ENCODE measurements at places on chromosomes 12 and 14.

DNA sequence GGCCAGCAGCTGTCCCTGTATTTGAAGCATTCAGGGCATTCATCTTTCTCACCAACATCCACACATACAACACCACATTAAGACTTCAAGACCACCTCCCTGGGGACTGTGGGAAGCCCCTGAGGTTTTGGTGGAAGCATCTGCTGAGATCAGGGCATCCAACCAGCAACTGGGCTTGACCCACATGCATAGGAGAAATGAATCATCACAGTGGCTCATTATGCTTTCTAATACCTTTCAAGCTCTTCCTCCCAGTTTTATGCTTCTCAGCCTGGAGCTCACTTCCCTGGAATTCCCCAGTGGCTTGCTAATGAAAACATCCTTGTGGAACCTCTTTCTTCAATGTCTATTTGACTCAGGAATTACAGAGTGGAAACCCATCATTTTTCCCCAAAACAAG lies 21.4 kb upstream of the CMKLR1 start:
- DNase-seq, result no peak

GRCh38 chr12:55931317-55931779 lies 386 bp downstream of the DGKA start:
- no peak for DNase-seq

DNA sequence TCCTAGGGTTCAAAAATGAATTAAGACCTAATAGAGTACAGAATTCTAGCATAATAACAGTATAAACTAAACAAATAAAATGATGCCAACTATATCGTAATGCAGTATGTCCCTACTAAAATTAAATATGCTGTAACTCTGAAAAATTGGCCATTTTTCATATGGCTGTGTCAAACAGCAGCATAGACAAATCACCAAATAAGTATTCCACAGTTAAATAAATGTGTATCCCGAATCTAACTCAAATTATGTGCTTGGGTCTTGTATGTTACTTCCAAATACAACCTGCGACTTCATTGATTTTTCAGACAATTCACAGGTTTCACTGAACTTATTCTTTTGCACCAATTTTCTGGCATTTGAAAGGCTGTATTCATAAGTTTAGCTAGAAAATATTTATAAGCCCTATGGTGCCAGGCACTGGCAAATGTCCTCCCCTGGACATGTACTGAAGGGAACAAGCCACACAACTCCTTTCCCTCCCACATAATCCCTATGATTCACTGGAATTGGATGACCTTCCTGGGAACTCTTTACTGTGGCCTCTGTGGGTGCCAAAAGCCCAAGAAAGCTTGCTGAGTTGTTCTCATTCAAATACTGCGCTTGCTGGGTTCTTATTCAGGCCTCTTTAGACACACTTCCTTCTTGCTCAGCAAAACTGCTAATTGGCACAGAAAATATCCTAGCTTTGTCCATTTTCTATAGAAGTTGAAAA lies 108.8 kb downstream of the KITLG start:
- no peak for DNase-seq

GRCh38 chr12:32906399-32907165 lies 10.0 kb upstream of the PKP2 start:
- no peak for DNase-seq
